T-cell (primary cell): ENCODE measurements at places on chromosomes 7 and 10. TPM values are rescaled to one million over a fixed set of nuclear protein-coding genes. Genes with fewer than 3 reads are reported as not detected.

The GJC3 gene
- total RNA-seq: not detected

The HOXA6 gene
- total RNA-seq: not detected

GRCh38 chr10:78041170-78042057 is 7.8 kb downstream of the RPS24 start:
- no peaks in the 10 kb centered on the region for H3K27me3 ChIP-seq
- no peak overlapping the region for H3K27ac ChIP-seq
- no peak overlapping the region for H3K4me3 ChIP-seq
- DNase-seq: no peak
- H3K36me3 ChIP-seq: peaks cover 18% of the 10 kb centered on the region

DNA sequence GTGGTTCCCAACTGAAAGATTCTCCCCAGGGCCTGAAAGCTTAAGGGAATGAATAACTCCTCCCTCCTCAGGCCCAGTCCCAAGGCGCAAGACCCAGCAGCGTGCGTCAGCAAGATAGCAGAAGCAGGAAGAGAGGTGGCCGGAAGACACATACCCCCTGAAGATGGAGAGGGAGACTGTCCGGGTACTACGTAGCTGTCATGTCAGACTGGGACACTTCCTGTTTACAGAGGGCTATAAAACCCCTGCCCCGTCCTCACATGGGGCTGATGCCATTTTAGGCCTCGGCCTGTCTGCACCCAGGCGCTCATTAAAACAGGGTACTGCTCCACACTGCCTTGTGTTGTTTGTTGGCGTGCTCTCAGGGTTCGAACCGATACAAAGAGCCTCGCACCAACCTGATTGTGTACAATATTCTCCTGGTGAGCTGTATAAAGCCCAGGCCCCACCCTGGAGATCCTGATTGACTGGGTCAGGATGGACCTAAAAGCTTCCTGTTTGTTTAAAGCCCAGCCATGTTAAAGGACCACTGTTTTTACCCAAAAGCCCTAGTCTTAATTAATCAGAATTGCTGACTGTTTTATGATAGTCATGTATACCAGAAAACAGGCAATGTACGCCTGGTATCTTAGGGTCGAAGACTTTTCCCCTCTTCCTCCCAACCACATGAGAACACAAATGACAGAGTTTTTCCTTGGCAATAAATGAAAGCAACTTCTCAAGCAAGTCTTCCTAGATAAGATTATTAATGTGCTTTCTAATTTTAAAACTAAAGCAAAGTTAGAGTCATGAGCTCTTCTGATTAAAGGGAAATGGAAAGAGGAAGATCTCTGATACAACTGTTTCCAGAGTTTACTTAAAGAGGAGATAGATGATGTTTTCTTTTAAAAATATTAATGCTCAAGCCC is 251.5 kb downstream of the DOCK4 start:
- no peaks in the 10 kb centered on the region for H3K36me3 ChIP-seq
- no peaks in the 10 kb centered on the region for H3K4me1 ChIP-seq
- H3K4me3 ChIP-seq: no peak overlapping the region
- DNase-seq: no peak
- no peaks in the 10 kb centered on the region for H3K27me3 ChIP-seq

- H3K4me1 ChIP-seq: no peaks in the 10 kb centered on the region
- DNase-seq: no peak
- H3K36me3 ChIP-seq: no peaks in the 10 kb centered on the region
- no peak overlapping the region for H3K4me3 ChIP-seq
- H3K27me3 ChIP-seq: no peaks in the 10 kb centered on the region
Measured at GRCh38 chr7:50856806-50857205, 74.1 kb upstream of the GRB10 start.

The C1GALT1 gene
- total RNA-seq: 32.9 TPM
